ENCODE measurements at places on chromosomes 6 and 20. TPM values are rescaled to one million over a fixed set of nuclear protein-coding genes. Genes with fewer than 3 reads are reported as not detected.

BPI gene
- total RNA-seq = not detected

ALDH8A1 gene
- 1.2 TPM for total RNA-seq

BMP7 gene
- total RNA-seq = not detected

TMEM217 gene
- total RNA-seq = 5.7 TPM

NHLRC1 gene
- not detected for total RNA-seq

CST7 gene
- total RNA-seq = 49.3 TPM

CCNC gene
- 75.4 TPM for total RNA-seq

IL17F gene
- 0.76 TPM for total RNA-seq

FOXA2 gene
- not detected for total RNA-seq

AKAP12 gene
- total RNA-seq = 4.0 TPM
